ENCODE measurements at places on chromosomes 13 and 19.

DNA sequence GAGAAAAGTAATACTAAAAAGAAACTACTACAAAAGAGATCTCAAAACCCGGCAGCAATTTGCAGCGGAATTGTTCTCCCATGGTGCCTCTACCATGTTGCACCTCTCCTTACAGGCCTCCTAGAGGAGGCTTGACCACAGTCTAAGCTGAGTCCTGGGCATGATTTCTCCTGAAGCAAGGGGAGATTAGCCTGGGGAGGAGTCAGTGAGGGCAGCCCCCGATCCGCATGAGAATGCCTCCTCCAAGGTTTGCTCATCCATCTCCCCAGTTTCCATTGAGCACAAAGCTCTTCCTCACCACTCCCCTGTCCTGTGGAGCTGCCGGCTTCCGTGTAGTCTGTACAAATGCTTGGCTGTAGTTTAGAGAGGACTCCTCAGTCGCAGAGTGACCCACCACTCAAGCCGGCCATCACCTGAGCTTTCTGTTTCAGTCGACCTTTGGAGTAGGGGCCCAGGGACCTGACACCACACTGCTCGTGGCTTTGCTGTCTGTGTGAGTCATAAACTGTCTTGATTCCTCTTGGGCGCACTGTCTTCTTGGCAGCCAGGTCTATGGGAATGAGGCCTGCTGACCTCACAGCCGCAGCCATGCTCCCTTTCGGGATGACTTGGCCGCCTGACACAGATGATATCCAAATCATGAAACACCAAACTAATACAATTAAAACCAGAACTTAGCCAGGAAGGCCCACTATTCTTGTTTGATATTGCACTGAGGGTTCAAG, 72.3 kb downstream of the C1QTNF9 start:
- DNase-seq = no peak

- DNase-seq = no peak
Measured at GRCh38 chr19:10921199-10921909, 7.1 kb downstream of the YIPF2 start.

DNA sequence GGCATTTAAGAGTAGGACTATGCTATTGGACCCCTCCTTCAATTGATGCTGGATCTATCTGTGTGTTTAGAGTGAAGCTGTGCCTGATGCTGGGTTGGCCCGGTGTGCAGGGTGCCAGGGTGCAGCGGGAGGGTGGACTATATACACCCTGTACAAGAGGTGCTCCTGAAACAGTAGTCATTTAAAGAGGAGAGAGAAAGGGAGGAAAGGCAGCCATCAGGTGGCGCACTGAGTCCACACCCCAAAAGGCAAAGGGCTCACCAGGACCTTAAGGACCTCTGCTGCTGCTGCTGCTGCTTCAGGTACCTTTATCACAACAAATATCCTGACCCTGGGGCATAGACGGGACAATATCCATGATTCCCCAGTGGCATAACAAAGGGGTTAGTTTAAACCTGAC, 39.4 kb downstream of the ZNF136 start:
- DNase-seq = peak; percentile 20

GRCh38 chr13:39920613-39921012, 265.2 kb downstream of the COG6 start:
- DNase-seq = no peak

GRCh38 chr19:14383661-14384555, 2.7 kb downstream of the ADGRE5 start:
- no peak for DNase-seq

GRCh38 chr13:110653851-110654250, 38.5 kb downstream of the NAXD start:
- no peak for DNase-seq

GRCh38 chr19:35408284-35409171, 37.7 kb downstream of the GPR42 start:
- no peak for DNase-seq

- no peak for DNase-seq
Measured at GRCh38 chr19:45758921-45759320, 10.1 kb downstream of the SIX5 start.

DNA sequence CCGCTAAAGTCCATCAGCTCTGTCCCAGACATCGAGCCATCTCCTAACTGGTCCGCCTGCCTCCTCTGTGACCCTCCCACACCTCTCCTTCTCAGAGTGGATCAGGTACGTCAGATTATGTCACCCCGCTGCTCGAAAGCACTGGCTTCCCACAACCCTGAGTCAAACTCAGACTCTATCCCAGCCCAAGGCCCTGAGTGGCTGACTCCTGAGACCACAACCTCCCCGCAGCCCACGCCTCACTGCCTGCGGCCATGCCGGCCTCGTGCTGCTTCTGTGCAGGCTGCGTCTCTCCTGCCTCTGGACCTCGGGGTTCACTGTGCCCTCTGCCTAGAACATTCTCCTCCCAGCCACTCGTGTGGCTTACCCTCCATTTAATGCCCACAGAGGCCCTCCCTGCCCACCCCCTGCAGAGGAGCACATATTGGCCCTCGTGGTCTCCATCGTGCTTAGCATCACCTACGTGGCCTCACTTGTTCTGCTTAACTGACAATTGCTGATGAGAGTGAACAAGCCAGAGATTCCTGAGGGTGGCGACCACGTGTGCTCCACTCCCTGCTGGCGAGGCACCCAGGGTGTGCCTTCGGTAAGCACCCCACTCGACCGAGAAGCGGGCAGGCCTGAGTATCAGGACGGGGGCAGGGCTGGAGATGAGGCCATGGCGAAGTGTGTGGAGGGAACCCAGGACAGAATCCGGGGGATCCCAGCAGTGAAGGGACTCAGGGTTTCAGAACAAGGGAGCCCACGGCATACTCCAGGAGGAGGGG, 13.5 kb upstream of the FKRP start:
- DNase-seq = no peak

DNA sequence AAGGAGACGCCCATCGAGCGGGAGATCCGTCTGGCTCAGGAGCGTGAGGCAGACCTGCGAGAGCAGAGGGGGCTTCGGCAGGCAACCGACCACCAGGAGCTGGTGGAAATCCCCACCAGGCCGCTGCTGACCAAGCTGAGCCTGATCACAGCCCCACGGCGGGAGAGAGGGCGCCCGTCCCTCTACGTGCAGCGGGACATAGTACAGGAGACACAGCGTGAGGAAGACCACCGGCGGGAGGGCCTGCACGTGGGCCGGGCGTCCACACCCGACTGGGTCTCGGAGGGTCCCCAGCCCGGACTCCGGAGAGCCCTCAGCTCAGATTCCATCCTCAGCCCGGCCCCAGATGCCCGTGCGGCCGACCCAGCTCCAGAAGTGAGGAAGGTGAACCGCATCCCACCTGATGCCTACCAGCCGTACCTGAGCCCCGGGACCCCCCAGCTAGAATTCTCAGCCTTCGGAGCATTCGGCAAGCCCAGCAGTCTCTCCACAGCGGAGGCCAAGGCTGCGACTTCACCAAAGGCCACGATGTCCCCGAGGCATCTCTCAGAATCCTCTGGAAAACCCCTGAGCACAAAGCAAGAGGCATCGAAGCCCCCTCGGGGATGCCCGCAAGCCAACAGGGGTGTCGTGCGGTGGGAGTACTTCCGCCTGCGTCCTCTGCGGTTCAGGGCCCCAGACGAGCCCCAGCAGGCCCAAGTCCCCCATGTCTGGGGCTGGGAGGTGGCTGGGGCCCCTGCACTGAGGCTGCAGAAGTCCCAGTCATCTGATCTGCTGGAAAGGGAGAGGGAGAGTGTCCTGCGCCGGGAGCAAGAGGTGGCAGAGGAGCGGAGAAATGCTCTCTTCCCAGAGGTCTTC, 7.1 kb downstream of the MISP start:
- DNase-seq = no peak

DNA sequence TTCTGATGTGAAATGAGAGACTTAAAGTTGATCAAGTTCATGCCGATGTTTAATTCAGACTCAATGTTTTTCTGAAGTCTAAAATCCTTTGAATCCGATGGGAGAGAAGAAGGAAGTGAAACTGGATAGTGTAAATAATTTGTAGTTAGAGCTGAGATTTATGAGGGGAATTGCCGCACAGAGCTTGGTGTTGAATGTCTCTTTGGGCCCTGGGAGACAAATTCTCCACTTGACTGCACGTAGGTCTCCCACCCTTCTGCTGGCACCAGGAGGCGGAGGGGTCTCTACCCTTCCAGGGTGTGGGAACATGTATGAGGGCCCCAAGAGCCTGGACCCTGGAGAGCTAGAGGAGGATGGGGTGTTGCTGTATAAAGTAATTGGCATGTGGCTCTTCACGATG, 140.8 kb upstream of the SERP2 start:
- DNase-seq = no peak

- no peak for DNase-seq
Measured at GRCh38 chr13:61110732-61111131, 304.9 kb downstream of the PCDH20 start.

DNA sequence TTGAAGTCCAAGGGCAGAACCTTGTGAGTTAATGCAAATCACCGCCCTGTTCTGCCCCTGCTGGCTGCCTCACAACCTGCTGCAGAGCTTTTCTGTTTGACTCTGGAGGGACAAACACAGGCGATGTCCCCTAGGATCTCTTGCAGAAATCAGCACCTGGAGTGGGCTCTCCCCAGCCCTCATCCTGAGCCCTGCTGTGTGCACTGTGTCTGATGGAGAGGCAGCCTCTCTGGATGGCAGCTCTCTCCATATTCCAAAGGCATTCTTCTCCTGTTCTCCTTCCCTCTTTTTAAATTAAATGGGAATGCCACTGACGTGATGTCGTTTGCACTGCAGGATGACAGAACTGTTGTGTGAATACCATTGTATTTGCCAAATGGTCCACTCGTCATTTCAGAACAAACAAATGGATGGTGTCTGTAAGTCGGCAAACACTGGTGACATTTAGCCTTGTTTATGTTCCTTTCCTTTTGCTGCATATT, 184.1 kb downstream of the ZNF536 start:
- DNase-seq = no peak

DNA sequence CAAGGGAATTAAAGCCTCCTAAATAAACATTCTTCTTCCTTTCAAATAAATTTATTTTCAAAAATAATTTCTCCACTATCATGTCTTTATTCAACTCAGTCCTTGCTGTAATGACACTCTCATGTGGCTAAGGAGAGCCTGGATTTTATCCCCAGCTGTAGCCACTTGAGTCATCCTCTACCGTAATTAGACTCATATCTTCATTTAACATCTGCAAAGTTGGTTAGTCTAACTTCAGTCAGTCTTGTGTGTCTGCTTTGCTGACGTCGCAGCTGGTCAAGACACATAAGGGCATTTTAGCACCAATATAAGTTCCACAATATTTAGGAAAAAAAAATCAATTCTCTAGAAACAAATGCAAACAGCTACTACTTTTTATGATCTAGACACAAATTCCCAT, 776.4 kb upstream of the ATXN8OS start:
- DNase-seq = no peak

DNA sequence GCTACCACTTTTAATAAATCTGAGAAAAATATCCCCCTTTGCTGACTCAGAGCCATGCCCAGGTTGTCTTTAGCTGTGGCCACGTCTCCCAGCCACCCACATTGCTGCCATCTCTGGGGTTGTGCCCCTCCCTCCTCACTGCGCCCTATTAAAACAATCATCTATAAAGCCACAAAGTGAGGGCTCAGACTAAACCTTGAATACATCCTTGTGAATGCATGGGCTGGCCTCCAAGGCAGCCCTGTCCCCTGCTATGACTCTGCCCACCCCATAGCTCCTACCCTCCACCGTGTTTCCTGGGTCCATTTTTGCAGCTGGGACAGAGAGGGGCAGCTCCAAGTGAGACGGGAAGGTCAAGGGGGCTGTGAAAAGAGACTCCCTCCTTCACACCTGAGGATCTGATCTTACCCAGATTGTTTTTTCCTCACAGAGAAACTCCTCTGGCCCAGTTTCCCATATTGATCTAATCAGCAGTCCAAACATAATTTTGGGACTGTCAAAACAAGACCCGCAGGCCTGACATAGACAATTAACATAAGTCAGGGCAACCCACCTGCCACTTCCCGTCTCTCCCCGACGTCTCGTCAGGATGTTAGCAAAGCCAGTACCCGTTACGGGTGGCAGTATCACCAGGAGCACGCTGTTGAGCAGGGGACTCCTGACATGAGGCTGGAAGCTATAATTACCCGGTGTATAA, 199.0 kb downstream of the KATNAL1 start:
- no peak for DNase-seq

- DNase-seq = no peak
Measured at GRCh38 chr13:24270639-24271141, 38.7 kb upstream of the C1QTNF9 start.

DNA sequence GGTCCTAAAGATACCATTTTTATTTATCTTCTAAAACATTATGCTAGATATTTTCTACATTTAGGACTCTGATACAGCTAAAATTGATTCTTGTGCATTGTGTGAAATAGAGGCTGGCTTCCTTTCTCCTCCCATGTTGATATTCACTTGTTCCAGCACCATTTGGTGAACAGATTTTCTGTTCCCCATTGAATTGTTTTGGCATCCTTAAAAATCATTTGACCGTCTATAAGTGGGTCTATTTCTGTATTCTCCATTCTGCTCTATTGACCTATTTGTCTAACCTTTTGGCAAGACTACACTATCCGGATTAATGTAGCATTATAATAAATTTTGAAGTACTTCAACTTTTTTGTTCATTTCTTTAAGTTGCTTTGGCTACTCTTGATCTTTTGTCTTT, 2689.2 kb downstream of the PCDH9 start:
- DNase-seq = no peak

DNA sequence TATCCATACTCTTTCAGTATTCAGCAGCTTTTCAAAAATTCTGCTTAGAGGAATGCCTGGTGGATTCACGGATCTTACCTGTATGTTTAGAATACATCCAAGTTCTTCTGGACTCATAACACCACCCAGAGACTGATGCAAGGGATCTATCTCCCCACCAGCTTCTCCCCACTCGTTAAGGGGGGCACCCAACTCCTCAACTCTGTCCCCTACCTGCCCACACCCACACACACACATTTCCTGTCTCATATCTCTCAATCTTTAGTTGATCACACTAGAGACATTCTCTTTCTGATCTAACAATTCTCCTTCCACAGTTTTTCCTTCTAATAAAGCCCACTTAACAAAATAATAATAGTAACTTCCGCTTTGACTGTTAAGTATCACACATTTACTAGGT, 110.1 kb downstream of the DLEU7 start:
- DNase-seq = no peak

DNA sequence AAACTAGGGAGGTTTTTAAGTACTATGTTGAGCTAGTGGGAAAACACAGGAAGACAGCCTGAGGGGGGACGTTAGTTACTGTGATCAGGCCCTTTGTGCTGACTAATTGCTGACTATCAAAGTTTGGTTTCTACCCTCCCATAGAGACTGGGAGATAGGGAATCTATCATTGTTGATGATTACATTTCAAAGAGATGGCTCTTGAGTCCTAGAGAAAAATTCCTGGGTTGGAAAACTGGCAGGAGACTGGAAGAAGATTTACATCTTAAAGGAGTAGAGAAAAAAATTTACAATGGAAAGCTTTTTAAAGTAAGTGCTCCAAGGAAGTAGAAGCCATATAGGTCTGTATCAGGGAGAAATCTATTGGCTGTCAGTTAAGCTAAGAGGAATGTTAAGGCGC, 522.0 kb upstream of the KLHL1 start:
- DNase-seq = no peak
